G401 (cell line): ENCODE measurements at places on chromosomes 16 and 17. TPM values are rescaled to one million over a fixed set of nuclear protein-coding genes. Genes with fewer than 3 reads are reported as not detected.

Gene CCL5
- not detected in 2 replicates for total RNA-seq

DNA sequence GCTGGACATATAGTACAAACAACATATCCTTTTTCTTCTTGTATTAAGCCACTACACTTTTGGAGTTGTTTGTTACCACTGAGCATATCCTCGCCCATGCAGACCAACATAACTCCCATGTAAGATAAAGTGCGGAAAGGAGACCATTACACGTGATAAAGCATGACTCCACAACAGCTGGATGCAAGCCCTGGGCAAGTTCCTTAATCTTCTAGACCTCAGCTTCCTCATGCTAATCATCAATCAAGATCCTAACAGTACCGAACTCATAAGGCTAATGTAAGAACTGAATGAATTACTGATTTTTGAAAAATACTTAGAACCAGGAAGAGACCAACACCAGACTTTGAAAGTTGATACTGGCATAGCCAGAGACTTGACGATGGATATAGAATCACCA lies 47.0 kb upstream of the GSG1L start:
- no peak for DNase-seq

- no peak for DNase-seq
Observed at GRCh38 chr17:81737947-81738800, 26.1 kb downstream of the SLC25A10 start.

Gene PRSS53
- total RNA-seq = 0.44 and 2.8 TPM in 2 replicates

GRCh38 chr16:46873201-46873600 lies 11.0 kb upstream of the GPT2 start:
- DNase-seq = no peak

DNA sequence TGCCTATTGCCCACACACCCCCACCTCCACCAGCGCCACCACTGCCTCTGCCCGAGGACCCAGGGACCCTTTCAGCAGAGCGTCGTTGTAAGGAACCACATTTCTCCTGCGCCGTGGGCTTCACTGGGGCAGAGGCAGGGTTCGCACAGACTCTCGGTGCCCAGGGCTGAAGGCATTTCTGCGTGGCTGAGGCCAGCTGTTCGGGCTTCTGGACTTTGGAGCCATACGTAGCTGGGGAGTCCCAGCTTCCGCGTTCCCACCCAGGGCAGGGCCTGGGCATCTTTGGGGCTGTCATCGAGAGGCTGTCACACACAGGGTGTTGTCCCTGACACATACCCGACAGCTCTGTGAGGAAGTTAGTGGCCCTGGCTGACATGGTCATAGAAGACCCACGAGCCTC lies 16.0 kb upstream of the SMIM5 start:
- no peak for DNase-seq

DNA sequence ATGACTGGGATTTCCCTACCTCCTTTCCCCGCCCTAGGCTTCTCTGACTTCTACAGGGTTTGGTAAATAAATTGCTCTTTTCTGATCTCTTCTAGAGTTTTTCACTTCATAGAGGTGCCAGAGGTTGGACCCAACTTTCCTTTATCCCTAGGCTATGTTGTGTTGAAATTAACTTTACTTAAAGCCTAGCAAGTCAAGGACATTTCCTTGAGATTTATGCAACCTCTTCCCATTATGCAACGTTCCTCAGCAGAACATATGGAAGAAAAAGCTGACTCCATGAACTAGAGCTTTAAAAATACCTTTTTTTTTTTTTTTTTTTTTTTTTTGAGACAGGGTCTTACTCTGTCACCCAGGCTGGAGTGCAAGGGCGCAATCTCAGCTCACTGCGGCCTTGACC lies 15.5 kb downstream of the MPO start:
- no peak for DNase-seq

Gene CDH3
- 0.10 TPM in 1 of 2 replicates, not detected in the other for total RNA-seq

Gene TLCD2
- 1.2 TPM in 2 replicates for total RNA-seq

Gene ATXN7L3
- total RNA-seq = 53.8 and 68.3 TPM in 2 replicates

- DNase-seq = no peak
Observed at GRCh38 chr17:55852734-55853133, 101.9 kb downstream of the PCTP start.

- DNase-seq = no peak
Observed at GRCh38 chr17:55177855-55178217, 86.9 kb upstream of the HLF start.

Gene CLDN6
- 1.7 and 2.7 TPM in 2 replicates for total RNA-seq

DNA sequence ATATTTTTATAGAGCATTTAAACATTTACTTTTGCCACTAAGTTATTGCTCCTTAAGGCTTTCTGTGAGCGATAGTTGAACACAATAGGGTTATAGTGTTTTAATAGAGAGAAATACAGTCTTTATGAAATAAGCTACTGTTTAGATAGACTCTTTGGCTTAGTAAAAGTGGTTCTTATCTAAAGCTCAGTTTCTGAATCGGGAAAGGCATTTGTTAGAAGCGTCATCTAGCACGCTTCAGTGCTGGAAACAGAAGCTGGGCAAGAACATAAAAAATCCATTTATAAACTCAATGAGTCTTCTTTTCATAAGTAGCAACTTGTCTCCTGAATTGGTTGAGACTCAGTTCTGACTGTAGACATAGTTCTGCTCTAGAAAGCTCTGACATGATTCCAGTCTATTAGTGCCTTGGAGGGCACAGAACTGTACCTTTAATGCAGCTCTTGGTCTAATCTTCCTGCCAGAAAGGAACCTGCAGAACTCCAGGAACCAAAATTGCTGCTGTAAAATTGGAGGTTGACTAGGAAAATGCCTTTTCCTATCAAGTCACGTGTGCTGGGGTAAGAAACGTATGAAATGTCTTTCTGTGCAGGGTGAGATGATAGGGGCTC lies 55.4 kb upstream of the DNAJA2 start:
- no peak for DNase-seq

GRCh38 chr16:11520442-11520841 lies 66.3 kb downstream of the LITAF start:
- DNase-seq = no peak

GRCh38 chr17:48510761-48511604 lies 19.8 kb downstream of the HOXB1 start:
- no peak for DNase-seq

GRCh38 chr17:72185564-72185963 lies 64.7 kb downstream of the SOX9 start:
- DNase-seq = no peak

Gene TIGD7
- total RNA-seq = 6.5 and 11.8 TPM in 2 replicates

Gene TOM1L1
- 6.1 and 13.8 TPM in 2 replicates for total RNA-seq

DNA sequence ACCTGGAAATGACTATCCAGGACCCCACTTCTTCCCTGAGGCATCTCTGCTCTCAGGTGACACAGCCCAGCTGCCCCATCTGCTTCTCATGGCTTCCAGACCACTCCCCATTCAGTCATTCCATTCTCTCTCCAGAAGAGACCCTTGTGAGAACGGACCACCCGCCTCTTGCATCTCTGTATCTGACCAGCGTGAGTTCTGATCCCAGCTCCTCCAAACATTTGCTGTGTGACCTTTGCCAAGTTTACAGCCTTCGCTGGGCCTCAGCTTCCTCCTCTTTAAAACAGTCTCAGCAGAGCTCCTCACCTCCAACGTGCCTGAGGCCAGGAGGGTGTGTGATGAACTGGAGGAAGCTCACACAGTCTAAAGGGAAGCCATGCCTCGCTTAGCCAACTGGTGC lies 39.6 kb downstream of the C16orf82 start:
- no peak for DNase-seq

- DNase-seq = no peak
Observed at GRCh38 chr17:37797206-37797605, 52.3 kb upstream of the HNF1B start.

Gene JUP
- 44.9 and 57.8 TPM in 2 replicates for total RNA-seq

DNA sequence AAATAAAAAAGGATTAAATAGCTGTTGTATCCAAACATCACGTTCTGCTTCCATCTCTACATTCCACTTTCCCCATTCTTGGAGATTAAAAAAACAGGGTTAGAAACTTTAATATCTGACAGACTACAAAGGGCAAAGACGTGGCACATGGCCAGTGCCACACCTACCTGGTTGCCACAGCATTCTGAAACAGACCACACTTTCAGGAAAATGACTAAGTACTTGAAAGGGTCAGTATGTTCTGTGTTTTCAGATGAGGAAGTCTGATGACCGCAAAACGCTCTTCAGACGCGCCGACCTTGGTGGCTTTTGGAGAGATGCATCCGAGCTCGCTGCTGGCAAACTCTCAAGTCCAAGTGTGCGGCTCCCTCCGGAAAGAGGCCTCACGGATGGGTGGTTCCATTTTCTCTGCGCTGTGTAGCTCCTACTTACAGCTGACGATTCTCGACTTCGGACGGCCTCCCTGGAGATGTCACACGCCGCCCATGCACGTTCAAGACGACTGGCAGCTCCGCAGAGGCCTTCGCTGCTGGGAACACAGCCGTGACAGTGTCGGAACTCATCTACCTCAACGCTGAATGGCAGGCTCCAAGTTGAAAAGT lies 15.5 kb downstream of the MAP1LC3B start:
- DNase-seq = peak; percentile 62

DNA sequence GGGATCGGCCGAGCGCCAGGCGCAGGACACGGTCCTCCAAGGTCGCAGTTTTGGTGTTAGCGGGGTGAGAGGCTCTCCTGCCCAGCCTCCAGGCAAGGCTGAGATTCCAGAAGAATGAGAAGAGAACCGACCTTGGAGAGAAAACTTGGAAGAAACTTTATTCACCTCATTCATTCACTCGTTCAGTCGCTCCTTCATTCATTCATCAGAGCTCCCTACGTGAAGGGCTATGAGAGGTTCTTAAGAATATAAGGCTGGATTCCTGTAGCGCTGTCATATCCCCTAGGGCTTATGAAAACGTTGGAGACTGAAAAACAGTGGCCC lies 991 bp upstream of the MYH10 start:
- DNase-seq = no peak

- no peak for DNase-seq
Observed at GRCh38 chr17:2482218-2482617, 29.5 kb downstream of the METTL16 start.
